ENCODE measurements at places on chromosomes 2 and 18.

DNA sequence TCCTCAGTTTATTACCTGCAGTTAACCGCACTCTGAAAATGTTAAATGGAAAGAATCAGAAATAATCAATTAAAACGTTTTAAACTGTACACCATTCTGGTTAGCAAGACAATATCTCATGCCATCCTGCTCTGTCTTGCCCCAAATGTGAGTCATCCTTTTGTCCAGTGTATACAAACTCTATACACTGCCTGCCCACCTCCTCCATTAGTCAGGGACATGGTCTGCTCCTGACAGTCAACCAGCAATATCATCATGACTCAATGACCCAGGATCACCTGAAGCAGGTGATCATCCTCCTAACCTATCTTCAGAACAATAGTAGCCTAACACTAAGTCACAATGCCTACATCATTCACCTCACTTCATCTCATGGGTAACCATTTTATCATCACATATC is 214.7 kb downstream of the KCNH7 start:
- no peak for DNase-seq

DNA sequence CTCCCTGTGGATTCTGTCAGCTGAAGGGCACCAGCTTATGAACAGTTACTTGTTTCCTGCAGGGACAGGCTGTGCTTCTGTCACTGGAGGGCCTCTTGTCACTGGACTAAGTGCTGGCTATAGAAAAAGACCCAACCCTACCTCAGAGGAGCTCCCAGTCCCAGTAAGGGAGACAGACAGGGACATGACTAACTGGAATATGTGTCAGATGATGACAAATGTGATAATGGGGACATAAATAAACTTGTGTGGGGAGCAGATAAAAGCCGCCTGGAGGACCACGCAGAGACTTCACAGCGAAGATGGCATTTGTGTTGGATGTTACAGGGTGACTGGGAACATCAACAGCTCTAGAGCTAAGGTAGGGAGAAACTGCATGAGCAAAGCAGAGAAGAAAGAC is 95.0 kb downstream of the MAPRE2 start:
- no peak for DNase-seq

DNA sequence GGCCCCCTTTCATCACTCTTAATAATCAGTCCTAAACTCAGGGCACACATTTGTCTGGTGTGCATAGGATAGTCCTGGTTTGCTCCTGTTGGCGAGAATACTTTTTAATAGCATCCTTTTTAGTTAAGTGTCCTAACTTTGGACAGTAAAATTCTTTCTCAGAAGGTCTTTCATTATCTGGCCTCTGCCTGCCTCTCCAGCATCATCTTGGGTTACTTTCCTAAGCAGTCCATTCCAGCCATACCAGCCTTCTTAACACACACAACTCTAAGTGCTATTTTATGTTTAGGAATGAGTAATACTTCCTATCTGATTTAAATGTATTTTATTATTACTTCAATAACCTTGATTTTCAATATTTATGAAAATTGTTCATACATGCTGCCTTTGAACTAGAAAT is 151.0 kb downstream of the ACOXL start:
- DNase-seq = no peak

- DNase-seq = no peak
Observed at GRCh38 chr18:73409242-73409641, 541.5 kb upstream of the NETO1 start.

GRCh38 chr18:46070815-46071652 is 1.0 kb downstream of the PSTPIP2 start:
- no peak for DNase-seq

DNA sequence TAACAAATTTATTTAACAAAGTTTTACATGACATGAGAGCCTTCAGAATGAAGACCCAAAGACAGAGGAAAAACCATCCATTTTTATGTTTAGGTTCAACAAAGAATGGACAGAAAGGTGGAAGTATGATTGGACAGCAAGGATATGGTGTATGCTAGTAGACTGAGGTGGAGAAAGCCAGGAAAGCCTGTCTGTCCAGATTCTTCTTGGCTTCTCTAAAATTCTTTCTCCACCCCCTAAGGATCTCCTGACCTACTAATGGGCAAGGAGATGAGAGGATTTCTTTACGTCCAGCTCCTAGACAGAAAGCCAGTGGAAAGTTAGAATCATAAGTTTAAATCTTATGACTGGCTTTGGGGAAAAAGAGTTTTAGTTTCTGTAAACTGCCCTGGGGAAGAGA is 3.0 kb downstream of the ATIC start:
- no peak for DNase-seq

- no peak for DNase-seq
Observed at GRCh38 chr18:50465211-50466153, 90.6 kb downstream of the SKA1 start.

DNA sequence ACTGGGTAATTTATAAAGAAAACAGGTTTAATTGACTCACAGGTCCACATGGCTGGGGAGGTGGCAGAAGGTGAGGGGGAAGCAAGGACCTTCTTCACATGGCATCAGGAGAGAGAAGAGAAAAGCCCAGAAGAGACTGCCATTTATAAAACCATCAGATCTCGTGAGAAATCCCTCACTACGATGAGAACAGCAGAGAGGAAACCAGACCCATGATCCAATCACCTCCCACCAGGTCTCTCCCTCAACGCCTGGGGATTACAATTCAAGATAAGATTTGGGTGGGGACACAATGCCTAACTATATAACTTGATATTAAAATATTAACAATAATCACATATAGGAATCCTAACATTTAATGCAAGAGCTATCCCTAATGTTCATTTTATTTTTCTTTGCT is 31.8 kb downstream of the MEMO1 start:
- no peak for DNase-seq

- no peak for DNase-seq
Observed at GRCh38 chr2:150410809-150411208, 76.7 kb downstream of the RND3 start.

DNA sequence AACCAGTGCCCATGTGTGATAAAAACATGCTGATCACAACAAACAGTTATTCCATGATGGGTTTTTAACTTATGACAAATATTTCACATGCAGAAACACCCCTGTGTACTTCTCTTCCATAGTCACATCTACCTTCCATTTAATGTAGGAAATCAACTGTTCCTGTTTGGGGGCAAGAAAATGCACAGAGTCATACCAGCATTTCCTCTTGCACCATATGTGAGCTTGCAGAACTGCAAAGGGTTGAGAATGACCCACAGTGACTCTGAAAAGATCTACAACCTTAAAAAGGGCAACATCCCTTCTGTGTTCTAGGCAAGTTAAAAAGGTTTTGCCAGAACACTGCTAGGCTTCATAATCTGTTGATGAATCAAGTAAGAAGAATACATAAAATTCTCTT is 9.9 kb downstream of the BMP10 start:
- DNase-seq = no peak

DNA sequence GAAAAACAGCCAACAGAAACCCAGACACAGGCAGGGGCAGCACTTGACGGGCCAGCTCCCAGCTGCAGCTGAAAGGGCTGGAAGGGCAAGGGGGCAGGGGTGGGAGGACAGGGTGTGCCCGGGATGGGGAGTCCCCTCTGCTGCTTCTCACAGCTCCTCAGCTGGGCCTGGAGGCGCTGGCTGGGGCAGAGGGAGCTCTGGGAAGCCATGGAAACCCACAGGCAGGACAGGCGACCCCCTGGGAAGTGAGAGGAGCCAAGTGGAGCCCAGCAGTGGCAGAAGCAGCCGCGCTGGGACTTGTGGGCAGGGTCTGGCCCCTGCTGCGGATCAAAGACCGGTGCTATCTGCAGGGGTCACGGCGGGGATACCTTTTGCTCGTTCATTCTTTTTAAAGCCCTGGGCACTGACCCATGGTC is 20.7 kb downstream of the OTOF start:
- no peak for DNase-seq

DNA sequence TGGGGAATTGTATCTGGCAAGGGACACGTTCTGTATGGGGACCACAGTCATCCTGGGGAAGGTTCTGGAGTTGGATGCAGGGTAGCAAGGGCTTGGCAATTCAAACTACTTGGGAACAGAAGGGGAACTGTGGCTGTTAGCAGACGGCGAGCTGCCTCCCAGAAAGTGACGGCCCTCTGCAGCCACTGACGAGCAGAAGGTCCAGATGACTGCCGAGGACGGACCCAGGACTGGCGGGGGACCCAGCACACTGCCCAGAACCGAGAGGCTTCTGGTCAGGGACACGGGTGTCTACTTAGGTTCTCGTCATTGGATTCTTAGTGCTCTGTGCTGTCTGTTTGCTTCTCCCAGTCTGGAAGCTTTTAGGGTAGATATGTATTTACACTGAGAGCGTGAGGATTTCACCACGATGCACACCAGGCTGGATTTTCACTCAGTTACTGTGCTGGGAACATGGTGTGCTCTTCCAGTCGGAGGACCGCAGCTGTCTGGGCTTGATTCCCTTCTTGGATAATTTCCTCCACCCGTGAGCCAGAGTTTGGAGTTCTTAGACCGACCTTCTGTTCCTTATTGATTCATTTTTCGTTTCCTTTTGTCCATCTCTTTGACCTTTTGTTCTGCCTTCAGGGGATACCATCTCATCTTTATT is 13.4 kb downstream of the GPR35 start:
- DNase-seq = no peak

DNA sequence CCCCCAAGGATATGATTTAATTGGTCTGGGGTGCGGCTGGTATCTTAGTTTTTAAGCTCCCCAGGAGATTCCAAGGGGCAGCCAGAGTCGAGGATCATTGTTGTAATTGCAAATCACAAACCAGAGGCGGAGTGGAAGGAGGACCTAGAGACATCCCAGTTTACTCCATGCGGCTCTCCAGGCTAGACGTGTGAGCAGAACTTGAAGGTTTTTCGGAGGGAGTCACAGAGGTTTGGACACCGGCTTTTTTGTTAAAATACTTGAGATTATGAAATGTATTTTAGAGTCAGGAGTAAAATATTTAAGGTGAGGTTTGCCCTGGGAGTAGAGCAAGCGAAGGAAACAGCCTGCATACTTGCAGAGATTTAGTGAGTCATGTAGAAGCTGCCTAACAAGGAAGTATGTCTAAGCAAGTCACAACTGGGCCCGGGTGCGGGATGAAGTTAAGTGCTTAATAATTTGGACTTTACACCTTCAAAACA is 39.5 kb downstream of the TGOLN2 start:
- DNase-seq = no peak

- DNase-seq = peak; percentile 49
Observed at GRCh38 chr2:65430603-65431420, 1.6 kb downstream of the SPRED2 start.

DNA sequence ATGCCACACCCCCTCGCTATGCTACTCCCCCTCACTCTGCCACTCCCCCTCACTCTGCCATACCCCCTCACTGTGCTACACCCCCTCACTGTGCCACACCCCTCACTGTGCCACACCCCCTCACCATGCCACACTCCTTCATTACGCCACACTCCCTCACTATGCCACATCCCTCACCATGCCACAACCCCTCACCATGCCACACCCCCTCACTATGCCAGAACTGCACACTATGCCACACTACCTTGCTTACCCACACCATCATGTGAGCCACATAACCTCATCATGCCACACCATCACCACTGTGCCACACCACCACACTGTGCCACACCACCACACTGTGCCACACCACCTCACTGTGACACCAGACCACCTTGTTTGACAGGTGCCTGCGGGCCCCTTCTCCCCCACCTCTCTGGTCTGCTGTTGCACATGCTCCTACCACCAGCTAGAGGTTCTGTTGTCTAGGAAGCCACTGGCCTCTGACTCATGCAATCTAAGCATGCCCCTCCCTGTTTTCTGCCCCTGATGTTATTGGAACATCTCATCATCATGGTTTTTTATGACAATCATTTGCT is 22.0 kb downstream of the MARCHF4 start:
- DNase-seq = no peak

GRCh38 chr2:129466389-129466788 is 513.1 kb upstream of the RAB6C start:
- DNase-seq = no peak

GRCh38 chr2:120883607-120884440 is 148.2 kb downstream of the GLI2 start:
- DNase-seq = no peak

DNA sequence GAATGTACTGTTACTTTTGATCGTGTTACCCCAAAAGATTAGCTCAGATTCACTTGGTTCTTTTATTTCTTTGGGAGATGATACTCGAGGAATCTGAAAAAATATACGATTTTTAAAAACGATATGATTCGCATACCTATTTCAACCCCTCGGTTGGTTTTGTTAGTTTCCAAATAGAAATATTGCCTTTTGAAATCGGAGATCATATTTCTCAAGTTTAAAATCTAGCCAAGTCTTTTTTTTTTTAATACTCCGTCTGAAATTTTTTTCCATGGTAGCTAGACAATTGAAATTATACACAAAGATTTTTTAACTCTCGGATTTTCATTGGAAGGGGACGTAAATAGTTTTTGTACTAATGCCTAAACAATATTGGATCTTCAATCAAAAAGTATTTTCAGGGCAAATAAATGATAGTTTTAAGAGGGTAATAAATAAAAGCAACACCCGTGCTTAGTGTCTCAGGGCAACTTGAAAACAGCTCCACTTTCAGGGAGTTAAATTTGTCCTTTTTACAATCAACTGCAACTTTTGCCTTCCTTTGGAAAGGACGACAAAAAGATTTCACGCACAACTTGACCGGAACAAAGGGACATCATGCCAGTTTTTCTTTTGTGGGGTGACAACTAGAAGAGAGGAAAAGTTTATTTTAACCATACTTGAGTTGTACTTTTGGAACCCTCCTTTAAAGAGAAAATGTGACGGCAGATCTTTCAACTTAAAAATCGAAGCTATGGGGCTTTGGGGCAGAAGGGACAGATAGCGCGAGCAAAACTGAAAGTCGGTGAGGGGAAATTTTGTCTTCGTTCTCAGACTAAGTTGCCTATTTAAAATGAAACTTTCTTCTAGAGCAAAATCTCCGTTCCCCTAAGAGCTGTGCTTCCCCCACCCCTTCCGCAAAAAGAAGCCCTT is 5.8 kb upstream of the ONECUT2 start:
- no peak for DNase-seq

GRCh38 chr2:111157071-111157661 is 36.5 kb downstream of the BCL2L11 start:
- no peak for DNase-seq

GRCh38 chr2:63432373-63432772 is 155.9 kb downstream of the WDPCP start:
- DNase-seq = no peak

DNA sequence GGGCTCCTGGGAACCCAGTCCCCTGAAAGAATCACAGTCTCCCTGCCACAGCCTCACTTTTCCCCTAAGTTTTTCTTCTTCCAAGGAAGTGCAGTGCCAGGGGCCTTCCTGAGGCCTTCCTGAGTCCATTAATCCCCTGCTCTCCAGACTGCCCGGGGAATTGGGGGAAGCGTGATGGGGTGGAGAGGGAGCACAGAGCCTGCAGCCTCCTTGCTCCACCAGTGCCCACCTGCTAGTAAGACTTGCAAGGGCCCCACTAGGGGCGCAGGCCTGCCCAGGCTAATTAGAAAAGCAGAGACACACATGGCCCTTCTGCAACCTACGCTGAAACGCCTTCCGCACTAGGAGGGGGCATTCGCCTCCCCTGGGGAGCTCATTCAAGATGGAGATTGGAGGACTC is 110.6 kb downstream of the MRO start:
- DNase-seq = no peak

All from stimulated activated CD4-positive, alpha-beta T cell treated with anti-CD3 and anti-CD28 coated beads, Interleukin-15, amount 100 ng/mL, for 1 hour (primary cell).